ENCODE measurements at places on chromosomes 2 and 18.

DNA sequence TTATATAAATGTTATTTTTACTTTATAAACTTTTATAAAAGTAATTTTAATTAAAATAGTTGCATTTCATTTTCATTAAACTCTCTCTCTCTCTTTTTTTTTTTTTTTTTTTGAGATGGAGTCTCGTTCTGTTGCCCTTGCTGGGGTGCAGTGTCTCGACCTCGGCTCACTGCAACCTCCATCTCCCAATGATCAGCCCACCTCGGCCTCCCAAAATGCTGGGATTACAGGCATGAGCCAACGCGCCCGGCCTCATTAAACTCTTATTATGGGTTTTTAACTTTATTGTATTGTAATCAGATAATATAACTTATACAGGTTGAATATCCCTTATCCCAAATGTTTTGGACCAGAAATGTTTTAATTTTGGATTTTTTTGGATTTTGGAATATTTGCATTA is 10.9 kb upstream of the NPPC start:
- no peak for DNase-seq

GRCh38 chr2:235293061-235293460 is 200.8 kb upstream of the AGAP1 start:
- DNase-seq = no peak

DNA sequence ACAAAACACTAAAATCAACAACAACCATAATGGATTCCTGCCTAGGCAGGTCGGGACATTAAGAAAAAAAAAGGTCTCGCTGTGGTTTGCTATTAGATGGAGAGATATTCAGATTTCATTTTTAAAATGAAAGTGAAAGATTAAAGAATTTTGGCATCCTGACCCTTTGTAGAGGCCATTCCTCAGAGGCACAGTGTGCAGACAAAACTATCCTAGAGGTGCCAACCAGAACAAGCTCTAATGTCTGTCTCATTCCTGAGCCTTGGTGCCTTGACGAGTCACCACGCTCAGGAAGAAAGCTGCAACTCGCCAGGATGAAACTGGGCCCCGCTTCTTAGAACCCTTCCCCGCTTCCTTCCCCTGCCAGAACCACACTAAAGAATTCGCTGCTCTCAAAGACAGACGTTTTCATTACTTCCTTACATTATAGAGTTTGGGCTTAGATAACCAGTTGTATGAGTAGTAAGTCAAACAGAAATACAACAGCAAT is 156.0 kb downstream of the TGIF1 start:
- no peak for DNase-seq

DNA sequence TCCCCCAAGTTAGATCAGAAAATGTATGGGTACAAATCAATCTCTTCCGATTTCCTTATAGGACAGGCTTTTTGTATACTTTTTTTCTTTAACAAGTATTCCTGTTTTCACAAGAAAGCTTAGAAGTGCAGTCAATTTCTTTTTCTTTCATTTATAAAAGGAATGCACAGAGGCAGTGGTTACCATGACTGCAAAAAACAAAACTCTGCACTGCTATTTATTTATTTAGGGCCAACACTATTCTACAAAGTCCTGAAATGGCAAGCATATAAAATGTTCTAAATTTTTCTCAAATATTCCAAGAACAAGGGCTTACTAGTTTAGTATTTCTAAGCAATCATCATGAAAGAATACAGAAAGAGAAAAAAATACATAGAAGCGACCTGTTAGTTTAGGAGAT is 22.2 kb downstream of the ATAD2B start:
- DNase-seq = no peak

- peak; percentile 55 for DNase-seq
These were observed 213.6 kb downstream of the GLI2 start for GRCh38 chr2:120949027-120949956.

- DNase-seq = peak; percentile 80
These were observed 582.1 kb downstream of the ZEB2 start for GRCh38 chr2:143937723-143938350.

DNA sequence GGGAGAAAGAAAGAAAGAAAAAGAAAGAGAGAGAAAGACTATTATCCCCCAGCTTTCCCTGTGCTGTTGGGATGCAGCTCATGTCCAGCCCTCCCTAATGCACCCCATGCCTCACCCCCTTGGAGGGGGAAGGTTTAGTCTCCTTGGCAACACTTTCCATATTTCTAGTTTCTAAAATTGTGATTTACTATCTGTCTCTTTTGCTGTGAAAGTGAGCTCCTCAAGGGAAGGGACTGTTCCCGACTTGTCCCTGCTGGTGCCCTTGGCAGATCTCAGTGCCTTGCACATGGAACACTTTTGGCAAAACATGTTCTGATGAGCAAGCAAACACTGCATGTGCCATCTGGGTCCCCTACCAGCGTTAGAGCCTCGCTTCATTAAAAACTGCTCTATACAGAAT is 11.7 kb upstream of the NAPG start:
- no peak for DNase-seq

- DNase-seq = no peak
These were observed 73.2 kb downstream of the TMEM247 start for GRCh38 chr2:46552528-46552927.

- no peak for DNase-seq
These were observed 54.8 kb upstream of the SLC4A10 start for GRCh38 chr2:161569401-161569800.

- DNase-seq = no peak
These were observed 237.0 kb downstream of the ZNF407 start for GRCh38 chr18:74834424-74835309.

DNA sequence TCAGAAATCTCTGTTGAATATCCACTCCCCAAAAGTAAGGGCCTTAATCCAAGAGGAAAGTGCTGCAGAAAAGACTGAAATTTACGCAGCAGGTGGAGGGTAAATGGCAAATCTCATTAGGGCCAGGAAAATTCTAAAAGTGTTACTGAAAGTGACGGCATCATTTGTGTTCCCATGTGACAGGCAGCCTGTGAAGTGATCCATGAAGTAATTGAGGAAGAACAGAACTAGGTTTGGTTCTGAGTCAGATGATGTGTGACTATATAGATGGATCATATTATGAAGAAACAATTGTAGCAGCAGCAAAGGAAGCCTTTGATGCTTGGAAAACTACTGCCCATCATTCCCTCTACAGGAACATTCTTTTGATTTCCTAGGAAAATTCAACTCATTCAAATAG is 401.2 kb downstream of the TGIF1 start:
- DNase-seq = no peak

DNA sequence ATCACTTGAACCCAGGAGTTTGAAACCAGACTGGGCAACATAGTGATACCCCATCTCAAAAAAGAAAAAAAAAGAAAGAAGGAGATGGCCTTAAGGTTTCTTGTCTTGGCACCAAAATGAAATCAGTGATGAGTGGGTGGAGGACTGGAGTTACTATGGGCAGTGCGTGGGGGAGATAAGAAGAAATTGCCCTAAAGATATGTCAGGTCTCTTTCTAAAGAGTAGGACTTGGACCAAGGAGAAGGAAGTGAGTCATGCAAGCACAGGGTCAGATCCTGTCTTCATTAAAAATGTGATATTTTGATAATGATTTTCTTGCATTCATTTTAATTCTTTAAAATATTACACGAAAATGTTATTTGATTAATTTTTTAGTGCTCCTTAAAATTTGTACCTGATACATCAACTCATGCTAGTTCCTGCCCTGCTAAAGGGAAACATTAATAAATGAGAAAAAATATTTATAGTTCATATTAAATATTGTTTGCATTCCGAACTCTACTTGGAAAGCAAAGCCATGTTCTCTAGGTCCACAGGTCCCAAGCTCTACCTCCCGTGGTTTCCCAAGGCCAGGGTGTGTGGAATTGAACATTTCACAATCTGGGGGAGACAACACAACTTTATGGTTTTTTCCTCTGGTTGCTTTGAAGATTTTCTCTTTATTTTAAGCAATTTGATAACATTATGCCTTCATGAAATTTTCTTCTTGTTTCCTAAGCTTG is 62.6 kb upstream of the CTLA4 start:
- no peak for DNase-seq

DNA sequence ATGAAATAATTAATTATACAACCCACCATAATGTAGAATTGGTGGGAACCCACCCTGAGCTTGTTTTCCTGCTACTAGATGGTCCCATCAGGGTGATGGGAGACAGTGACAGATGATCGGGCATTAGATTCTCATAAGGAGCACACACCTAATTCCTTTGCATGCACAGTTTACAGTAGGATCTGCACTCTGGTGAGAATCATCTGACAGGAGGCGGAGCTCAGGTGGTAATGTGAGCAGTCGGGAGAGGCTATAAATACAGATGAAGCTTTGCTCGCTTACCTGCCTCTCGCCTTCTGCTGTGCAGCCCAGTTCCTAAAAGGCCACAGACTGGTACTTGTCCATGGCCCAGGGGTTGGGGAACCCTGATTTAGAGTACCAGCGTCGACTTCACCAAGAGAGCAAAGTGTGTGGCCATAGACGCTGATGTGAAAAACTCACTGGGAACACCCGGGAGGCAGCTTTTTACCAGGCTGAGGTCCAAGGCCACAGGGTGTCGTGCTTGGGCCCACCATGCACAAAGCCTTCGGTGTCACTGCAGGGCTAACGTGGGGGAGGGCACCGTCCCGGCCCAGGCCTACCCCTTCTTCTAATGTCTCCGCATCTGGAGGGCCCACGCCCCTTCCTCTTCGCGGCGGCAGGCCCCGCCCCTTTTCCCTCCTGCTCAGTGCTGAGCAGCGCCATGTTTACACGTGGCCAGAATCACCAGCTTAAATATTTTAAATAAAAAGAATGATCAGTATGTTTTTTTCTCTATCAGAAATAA is 296.8 kb upstream of the HDAC4 start:
- DNase-seq = no peak

DNA sequence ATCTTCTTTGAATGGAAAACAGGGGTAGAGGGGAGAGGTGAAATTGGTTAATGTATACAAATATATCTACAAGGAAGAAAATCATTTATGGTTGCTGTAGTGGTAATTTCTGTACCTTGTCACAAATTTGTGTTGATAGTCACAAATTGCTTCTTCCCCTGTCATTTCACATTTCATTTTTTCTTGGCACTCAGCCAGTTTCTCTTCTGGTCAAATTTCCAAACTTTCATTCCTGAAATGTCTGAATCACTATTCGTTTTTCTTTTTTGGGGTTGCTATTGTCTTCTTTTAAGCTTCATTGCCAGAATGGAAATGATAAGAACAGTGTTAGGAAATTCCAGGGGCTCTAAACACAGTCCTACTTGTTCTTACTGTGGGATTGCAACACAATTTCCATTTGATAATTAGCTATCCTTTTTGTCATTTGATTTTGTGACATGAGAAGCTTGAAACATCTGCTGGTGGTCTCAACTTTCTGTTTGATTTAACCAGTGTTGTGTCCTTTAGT is 136.0 kb upstream of the GCFC2 start:
- DNase-seq = no peak

DNA sequence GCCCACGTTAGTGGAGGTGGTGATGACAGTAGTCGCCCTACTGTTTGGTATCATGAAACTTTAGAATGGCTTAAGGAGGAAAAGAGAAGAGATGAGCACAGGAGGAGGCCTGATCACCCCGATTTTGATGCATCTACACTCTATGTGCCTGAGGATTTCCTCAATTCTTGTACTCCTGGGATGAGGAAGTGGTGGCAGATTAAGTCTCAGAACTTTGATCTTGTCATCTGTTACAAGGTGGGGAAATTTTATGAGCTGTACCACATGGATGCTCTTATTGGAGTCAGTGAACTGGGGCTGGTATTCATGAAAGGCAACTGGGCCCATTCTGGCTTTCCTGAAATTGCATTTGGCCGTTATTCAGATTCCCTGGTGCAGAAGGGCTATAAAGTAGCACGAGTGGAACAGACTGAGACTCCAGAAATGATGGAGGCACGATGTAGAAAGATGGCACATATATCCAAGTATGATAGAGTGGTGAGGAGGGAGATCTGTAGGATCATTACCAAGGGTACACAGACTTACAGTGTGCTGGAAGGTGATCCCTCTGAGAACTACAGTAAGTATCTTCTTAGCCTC is 16.2 kb downstream of the MSH6 start:
- no peak for DNase-seq

- DNase-seq = no peak
These were observed 133.0 kb downstream of the MAP4K4 start for GRCh38 chr2:101830555-101830954.

DNA sequence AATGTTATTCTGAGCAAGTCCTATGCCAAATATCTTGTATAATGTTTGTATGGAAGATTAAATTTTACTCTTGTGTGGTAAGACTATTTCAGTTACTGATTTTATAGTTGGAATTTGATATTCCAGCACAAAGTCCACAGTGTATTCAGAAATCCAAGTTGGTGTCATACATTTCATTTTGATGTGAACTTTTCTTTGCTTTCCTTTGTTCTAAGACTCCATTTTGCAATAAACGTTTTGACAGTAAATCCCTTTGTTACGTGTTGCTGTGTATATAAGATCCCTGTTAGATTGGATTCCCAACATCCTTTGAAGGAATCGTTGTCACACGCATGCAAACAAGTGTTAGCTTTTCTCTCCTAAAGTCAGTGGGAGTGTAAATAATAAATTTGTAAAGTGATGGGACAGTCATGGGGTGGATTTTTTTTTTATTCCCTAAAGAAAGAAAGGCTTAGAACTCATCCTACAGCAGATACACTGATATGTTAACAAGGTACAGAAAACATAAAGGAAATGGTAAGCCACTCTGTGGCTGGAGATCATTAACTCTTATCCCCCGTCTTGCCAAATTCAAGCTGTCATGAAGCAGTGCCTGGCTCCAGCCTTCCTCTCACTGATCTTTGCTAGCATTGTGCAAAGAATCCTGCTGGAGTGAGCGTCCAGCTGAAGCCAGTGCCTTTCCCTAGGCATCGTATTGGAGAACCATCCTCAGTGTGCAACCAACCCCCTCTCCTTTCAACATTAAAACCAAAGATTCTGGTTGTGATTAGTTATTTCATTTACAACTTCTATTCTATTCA is 127.6 kb upstream of the CDCA7 start:
- no peak for DNase-seq

DNA sequence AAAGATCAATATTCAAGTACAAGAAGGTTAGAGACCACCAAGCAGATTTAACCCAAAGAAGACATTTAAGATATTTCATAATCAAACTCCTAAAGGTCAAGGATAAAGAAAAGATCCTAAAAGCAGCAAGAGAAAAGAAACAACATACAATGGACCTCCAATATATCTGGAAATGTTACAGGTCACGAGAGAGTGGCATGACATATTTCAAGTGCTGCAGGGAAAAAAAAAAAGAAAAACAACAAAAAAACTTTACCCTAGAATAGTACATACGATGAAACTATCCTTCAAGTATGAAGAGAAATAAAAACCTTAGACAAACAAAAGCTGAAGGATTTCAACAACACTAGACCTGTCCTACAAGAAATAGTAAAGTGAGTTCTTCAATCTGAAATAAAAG is 91.5 kb upstream of the CD226 start:
- no peak for DNase-seq

DNA sequence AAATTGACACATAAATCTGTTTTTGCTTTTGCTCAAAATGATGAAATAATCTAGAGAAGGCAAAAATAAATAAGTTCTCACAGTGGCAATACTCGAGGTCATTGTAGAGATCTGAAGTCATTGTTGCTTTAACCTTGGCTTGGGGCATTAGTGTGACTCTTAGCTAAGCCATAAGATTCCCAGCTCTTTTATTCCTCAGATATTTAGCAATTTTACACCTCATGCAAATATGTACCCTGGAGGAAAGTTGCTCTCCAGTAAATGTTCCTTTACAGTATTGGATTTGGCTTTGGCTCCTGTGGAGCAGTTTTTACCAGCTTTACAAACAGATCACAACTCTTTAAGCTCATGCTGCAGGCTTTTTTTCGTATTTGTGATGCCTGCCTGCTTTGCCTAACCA is 134.2 kb upstream of the NABP1 start:
- DNase-seq = no peak

- DNase-seq = peak; percentile 69
These were observed 467 bp downstream of the PUM2 start for GRCh38 chr2:20350041-20350712.

Data from NCI-H345 (cell line).